ENCODE measurements at places on chromosomes 1 and 21.
A peak's percentile ranks its signal among the peaks of the same experiment; 100 is the strongest.

DNA sequence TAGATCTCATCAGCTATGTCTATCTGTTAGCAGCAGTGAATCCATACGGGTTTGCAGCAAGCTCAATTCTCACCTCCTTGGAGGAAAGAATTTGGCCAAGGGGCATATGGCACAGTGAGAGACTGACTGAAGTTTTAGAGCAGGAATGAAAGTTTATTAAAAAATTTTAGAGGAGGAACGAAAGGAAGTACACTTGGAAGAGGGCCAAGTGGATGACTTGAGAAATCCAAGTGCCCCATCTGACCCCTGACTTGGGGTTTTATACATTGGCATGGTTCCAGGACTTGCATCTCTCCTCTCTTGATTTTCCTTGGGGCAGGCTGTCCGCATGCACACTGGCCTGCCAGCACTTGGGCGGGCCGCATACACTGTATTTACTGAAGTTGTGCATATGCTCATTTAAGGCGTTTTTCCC is 9.2 kb upstream of the OSBPL9 start:
- no peak for DNase-seq

GRCh38 chr1:199837321-199837720 is 190.2 kb upstream of the NR5A2 start:
- no peak for DNase-seq

DNA sequence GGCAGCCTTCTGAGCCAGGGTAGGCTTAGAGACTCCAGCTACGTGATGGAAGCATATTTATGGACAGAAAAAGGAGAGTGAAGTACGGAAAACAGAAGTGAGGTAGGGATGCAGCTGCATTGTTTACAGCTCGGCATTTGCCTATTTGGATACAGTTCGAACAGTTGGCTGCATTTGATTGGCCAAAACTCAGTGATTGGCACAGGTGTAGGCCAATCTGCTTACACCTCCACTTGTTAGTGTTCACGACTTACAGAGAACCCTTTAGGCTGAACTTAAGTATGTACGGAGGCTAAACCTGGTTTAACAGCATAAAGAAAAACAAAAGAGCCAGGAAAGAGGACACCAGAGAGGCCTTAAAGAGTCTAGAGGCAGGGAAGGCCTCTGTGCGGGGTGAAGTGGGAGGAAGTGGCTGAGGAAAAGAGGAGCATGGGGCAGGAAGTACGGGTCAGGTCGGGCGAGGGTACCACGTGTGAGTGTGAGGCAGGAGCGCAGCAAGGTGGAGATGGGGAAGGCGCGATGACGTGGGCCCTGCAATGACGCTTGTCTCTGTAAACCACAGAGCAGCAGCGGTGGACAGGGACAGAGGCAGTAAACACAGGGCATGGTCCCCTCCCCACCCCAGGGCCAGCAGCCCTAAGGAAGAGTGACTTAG is 32.0 kb downstream of the RSPH1 start:
- peak; percentile 60 for DNase-seq

DNA sequence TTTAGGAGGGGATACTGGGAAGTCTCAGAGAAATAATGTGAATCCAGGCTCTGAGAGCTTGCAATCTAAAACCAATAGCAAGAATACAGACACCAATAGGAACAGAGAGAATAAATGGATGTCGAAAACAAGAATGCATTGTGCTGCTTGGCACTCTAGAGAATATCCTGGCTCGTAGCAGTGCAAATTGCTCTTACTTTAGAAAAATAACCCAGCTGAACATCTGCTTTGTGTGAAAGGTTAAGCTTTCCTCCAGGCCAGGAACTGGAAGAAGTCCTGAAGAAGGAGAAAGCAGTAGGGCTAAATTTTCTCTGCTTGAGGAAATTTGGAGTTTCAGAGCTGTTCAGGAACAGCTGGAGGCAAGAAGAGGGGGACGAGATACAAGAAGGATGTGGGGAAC is 382.3 kb downstream of the HHIPL2 start:
- no peak for DNase-seq

DNA sequence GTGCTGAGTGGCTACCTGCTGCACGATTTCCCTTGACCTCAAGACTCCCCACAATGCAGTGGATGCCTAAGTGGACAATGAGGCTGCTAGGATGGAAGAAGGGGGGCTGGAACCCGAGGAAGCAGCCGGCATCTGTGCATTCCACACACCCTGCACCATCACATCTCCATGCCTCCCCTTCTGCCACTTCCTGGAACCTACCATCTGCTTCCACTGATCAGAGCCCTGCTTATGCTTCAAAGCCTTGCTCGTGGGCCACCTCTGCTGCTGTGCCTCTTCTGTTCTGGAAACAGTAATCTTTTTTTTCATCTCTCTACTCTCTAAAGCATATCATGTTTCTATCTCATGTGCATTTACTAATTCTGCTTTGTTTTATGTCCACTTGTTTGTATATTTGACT is 66.2 kb upstream of the WDR26 start:
- no peak for DNase-seq

GRCh38 chr1:149986486-149987296 is 23.8 kb downstream of the OTUD7B start:
- no peak for DNase-seq

DNA sequence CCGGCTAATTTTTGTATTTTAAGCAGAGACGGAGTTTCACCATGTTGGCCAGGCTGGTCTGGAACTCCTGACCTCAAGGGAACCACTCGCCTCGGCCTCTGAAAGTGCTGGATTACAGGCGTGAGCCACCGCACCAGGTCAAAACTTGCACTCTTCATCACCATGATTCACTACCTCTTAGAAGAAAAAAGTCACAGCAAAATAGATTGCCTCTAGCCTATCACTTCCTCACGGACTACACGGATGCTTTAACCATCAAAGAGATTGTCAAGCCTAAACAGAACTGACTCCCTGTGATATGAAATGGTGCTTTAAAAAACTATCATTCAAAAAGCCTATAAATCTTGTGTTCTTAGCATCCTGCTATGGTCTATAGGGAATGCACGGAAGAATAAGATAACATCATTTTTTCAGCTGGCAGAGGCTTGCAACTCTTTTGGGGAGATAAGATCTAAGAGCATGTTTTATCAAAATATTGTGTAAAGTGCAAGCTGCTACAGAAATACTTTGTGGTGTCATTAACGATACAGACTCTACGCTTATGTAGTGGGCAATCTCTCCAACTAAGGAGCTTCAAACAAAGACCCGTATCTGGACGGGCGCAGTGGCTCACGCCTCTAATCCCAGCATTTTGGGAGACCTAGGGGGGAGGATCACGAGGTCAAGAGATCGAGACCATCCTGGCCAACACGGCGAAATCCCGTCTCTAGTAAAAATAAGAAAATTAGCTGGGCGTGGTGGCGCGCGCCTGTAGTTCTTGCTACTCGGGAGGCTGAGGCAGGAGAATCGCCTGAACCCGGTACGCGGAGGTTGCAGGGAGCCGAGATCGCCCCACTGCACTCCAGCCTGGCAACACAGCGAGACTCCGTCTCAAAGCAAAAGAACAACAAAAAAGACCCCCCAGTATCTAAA is 966 bp downstream of the TFB2M start:
- no peak for DNase-seq

DNA sequence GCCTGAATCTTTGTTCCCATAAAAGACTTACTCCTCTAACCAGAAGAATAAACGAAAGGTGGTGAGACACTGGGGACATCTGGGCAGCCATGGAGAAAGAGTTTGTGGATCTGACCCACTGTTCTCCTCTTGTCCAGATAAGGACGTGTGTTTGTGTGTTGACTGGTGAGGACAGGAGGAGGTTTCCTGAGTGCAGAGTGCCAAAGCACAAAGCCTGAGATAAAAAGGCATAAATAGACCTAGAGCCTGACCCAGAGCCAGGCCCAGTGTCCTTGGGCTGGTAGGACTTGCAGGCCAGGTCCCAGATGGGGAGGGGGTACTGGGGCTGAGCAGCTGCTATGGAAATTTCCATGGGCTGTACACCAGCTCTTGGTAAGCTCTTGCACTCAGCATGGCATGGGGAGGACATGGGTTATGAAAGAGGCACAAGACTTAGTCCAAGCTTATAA is 19.6 kb upstream of the COQ8A start:
- no peak for DNase-seq

- no peak for DNase-seq
These were observed 29.2 kb upstream of the LRRC3 start for GRCh38 chr21:44425895-44426662.

DNA sequence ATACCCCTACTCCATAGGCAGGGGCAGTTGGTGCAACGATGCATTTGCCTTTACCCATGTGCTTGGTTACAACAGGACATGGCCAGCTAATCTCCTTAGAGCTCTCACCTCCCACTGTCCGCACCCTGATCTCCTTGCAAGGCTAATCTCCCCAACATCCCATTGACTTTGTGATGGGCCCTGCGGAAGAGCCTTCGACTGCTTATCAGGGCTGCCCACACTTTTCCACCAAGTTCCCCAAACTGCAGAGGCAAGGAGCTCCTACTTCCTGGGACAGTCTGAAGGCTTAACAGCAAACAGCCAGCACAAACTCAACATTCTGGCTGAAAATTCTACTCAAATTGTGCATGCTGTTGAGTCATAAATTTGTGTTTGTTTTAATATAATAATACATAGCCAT is 36.0 kb downstream of the C1orf94 start:
- no peak for DNase-seq

DNA sequence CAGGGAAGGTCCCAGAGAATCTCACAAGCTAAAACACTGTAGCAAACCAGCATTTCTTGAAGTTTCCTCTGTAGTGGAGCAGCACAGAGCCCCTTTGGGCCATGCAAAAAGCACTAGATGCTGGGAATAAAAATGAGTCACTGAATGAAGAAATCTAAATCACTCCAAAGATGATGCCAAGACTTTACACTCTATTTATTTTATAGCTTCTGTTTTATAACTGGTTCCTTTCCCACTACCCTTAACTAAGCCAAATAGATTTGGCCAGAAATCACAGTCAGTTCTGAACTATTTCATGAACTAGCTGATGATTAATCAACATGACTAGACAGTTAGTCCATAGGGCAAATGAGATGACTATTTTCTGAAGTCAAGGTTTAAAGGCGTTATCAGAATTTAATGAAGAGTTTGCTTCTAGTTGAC is 89.5 kb downstream of the SCMH1 start:
- no peak for DNase-seq

- no peak for DNase-seq
These were observed 155.0 kb downstream of the TPR start for GRCh38 chr1:186220067-186220466.
